Vagina (tissue), 2 donors: ENCODE measurements at places on chromosomes 11 and 22. TPM values are rescaled to one million over a fixed set of nuclear protein-coding genes. Genes with fewer than 3 reads are reported as not detected.

CHORDC1 gene
- total RNA-seq = 65.6 TPM

ZBTB16 gene
- total RNA-seq = 243 TPM

OR6Q1 gene
- not detected for total RNA-seq

SHISAL1 gene
- 7.6 TPM for total RNA-seq

CDKN1C gene
- 67.3 TPM for total RNA-seq

OR52A1 gene
- not detected for total RNA-seq

CELSR1 gene
- 32.9 TPM for total RNA-seq

CTSW gene
- 0.74 TPM for total RNA-seq

CABP2 gene
- total RNA-seq = not detected

UCP2 gene
- total RNA-seq = 51.3 TPM

APOA1 gene
- total RNA-seq = 2.2 TPM

APOBEC3A gene
- total RNA-seq = not detected

GLYAT gene
- total RNA-seq = not detected

AQP11 gene
- 1.7 TPM for total RNA-seq

DNA sequence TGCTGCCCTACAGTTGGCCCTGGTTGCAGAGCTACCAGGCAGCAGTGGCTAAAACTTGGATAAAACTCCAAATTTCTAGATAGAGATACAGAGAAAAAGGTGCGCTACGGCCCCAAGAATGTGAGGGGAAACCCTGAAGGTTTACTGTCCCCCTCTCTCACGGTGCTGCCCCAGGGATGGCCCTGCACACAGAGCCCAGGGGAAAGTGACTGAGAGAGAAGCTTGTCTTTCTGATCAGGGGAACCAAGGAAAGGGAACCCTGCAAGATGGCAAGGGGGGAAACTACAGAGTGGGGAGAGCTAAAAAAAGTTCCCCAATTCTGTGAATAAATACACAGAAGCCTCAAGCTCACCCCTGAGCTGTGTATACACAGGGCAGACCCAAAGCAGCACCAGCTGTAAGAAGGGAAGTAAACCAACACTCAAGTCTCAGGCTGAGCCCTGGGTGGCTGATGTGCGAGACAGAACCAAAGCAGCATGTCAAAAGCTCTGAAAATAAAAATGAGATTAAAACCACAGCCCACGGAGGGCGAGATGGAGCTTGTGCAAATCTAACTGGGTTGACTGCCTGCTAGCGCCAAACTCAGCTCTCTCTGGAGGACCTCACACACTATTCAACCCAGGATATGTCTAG, 22.1 kb downstream of the GNB1L start:
- no peak for DNase-seq

DNA sequence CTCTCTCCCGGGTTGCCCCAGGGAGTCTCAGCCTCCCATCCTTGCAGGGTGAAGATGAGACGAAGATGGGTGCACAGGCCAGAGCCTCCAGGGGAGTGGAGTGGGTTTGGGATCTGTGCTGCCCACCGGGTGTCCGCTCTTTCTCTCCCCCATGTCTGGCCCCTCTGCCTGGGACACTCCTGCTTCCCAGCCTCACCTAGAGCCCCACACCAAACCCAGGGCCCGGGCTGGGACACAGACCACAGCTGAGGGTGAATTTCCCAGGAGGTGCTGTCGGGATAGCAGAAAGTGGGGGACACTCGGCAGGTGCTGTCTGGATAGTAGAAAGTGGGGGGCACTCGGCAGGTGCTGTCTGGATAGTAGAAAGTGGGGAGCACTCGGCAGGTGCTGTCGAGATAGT, 25.0 kb upstream of the KRTAP5-7 start:
- no peak for DNase-seq

GRCh38 chr11:61862714-61863547, 28.4 kb downstream of the FADS3 start:
- DNase-seq = no peak

DNA sequence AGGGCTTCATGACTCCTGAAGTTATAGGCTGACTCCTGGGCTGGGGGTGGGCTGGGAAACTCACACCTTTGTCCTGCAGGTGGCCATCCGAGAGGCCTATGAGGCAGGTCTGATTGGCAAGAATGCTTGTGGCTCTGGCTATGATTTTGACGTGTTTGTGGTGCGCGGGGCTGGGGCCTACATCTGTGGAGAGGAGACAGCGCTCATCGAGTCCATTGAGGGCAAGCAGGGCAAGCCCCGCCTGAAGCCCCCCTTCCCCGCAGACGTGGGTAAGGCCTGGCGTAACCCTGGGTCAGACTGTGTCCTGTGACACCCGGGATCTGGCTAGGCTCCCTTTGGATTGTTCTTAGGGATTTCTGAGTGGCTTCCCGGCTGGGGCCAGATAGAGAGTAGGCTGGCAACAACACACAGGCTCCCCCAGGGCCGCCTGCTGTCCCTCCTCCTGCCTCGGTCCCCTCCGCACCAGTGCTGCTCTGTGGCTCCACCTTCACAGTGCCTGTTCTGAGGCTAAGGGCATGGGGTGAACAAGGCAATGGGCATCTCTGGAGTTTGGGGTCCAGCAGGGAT, 3.6 kb downstream of the NDUFV1 start:
- DNase-seq = no peak

DNA sequence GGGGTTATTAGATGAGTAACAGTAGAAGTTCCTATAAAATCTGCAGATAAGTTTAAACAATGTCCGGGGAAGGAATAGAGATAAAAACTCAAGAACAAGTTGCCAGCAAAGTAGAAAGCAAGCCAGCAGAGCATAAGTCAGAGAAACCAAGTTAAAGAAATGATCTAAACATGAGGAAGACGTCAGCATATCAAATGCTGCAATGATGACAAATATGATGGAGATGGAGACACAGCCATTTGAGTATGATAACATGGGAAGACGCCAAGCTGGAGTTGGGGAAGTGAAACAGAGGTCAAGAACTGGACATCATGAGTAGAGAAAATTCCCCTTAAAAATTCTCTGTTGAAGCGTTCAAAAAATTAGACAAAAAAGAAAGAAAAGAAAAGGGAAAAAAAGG, 571.5 kb downstream of the CNTN5 start:
- no peak for DNase-seq

DNA sequence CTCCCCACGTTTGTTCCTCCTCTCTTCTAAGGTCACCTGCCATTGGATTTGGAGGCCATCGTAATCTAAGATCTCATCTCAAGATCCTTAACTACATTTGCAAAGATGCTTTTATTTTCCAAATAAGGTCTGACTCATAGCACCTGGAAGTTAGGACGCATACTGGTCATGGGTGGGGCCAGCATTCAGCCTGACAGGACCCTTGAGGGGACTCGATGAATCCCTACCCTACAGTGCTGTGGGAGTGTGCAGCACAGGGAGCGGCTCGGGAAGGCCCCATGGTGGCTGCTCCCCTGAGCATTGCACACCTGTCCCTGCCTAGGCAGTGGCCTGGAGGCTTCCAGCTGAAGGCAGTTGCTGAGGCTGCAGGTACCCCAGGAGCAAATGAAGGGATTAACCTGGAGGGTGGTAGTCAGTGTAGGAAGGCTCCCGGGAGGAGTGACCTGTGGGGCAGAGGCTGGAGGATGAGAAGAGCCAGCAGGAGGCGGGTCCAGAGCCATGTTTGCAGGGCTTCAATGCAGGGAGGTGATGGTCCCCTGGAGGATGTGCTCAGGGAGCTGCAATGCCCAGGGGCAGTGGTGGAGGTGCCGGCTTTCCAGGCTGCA, 362.2 kb downstream of the CTTN start:
- DNase-seq = no peak

GRCh38 chr22:35369996-35370395, 10.9 kb upstream of the HMOX1 start:
- DNase-seq = no peak

DNA sequence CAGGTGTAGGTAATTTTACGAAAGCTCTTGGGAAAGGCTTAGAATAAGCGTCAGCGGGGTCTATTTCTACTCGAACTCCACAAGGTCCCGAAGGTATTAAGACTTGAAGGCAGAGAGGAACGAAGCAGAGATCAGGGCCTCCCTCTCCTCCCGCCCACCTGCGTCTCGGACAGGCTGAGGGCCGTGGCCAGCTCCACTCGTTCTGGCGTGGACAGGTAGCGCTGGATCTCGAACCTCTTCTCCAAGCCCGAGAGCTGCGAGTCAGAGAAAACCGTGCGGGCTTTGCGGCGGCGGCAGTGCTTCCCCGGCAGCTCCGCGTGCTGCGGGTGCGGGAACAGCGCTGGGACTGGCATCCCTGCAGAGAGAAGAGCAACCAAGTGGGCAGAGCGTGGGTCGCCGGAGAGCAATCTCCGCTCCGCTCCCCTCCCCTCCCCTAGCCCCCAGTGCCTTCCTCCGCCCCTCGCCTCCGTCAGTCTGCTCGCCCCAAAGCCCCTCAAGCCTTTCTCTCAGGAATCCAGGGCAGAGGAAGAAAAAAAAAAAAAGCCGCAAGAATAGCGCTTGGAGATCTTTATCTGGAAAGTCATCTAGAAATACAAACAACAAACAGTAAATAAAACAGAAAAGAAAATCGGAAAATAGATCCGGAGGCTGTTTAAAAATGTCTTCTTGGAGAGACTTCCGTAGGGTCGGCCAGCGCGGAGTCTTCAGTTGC, 2.4 kb downstream of the BSX start:
- no peak for DNase-seq

DNA sequence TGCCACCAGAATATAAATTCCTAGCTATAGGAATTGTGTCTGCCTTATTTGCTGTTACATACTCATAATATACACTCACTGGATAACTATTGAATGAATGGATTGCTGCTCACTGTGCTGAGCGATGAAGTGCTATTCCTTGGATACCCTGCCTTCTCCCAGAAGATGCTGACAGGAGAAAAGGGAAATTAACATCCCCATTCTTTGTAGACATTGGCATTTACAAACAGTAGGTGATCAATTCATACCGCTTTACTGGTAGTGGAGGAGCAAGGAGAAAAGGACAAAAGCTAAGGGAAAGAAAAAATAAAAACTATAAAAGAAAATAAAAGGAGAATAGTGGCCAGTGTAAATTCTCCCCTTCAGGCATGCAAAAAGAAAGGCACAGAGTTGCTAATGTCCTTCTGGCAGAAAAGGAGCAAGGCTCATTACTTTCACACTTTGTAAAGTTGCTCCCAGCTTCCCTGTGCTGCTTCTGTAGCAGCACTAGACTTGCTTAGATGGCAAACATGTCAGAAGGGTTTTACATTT, 183.0 kb downstream of the LUZP2 start:
- DNase-seq = no peak

DNA sequence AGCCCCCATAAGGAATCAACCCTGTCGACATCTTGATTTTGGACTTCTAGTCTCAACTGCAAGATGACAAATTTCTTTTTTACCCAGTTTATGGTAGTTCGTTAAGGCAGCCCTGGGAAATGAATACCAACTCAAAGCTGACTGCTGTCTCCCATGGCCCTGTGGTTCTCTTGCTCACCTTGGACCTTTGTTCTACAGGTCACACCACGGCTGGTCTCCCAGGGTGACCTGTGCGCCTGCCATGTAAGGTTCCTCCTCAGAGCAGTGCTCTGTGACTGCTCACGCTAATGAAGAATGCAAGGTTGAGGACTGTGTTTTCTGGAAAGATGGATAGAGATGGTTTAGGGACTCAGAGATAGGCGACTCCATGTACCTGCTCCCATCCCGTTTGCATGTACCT, 68.2 kb downstream of the ZNRF3 start:
- no peak for DNase-seq

- no peak for DNase-seq
Measured at GRCh38 chr11:1121813-1122663, 35.7 kb upstream of the MUC5AC start.

DNA sequence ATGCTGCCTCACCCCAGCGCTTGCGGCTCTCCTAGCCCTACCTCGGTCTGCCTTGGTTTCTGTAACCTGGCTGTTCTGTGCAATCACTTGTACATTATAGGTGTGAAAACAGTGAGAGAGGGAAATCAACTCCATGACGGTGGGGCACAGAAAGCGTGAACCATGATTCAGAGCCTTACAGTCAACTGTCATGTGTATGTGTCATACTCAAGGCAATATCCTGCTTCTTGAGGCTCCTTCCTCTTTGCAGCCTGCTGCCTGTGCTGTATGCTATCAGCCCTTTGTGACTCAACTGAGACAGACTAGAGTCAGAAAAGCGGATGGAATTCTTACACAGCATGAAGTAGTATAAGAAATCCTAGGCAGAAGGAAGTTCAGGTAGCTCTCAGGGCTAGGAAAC, 2.1 kb downstream of the NRIP3 start:
- no peak for DNase-seq

GRCh38 chr11:130677486-130678153, 229.2 kb downstream of the ADAMTS15 start:
- no peak for DNase-seq

DNA sequence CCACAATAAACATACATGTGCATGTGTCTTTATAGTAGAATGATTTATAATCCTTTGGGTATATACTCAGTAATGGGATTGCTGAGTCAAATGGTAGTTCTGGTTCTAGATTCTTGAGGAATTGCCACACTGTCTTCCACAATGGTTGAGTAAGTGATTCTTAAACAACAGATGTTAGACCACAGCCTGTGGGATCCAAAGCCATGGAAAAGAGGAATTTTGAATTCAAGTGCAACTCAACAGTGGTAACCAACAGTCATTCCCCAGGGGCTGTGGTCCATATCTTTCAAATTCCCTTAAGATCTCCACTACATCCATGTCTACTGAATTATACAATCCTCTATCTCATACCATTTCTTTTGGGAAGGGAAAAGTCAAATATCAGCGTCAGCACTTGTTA, 321.5 kb downstream of the LARGE1 start:
- no peak for DNase-seq

- no peak for DNase-seq
Measured at GRCh38 chr22:35400501-35400790, 506 bp downstream of the MCM5 start.

- no peak for DNase-seq
Measured at GRCh38 chr11:33920838-33921613, 29.1 kb upstream of the LMO2 start.

GRCh38 chr11:133052537-133052936, 479.8 kb downstream of the OPCML start:
- DNase-seq = no peak

DNA sequence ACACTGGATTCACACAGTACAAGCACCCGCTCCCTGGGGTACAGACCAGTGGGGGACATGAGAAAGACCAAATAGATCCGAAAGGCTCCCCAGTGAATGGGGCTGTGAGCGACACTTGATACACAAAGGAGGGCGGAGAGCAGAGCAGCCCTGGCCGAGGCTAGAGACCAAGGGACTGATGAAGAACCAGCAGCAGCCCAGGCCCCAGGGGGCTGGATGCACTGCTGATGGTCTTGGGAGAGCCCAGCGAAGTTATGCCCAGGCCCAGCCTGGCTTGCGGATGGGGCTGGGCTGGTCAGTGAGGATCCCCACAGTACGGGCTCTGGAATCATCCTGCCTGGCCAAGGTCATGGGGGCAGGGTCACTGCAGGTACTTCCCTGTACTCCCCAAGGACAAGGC, 23.2 kb downstream of the ARHGAP1 start:
- no peak for DNase-seq
